ENCODE measurements at places on chromosomes 2 and 18.

- no peak for DNase-seq
Observed at GRCh38 chr2:694174-694573, 17.0 kb upstream of the TMEM18 start.

GRCh38 chr2:234771176-234771575, 180.6 kb upstream of the SH3BP4 start:
- DNase-seq: no peak

DNA sequence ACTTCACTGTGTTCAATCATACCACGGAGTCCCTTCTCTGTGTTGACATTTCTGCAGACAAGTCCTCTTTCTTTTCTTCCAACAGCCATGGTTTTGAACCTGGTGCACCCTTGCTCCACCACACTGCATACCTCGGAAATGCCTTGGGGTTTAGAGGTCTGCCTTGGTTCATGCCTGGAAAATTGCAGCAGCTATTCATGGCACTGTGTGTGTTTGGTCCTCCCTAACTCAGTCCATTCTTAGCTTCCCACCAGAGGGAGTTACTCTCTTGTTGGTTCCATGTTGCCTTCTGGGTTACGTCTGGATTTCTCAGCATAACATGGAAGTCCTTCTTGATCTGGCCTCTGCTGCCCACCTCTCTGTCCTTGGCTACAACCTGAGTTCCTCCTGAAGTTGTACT, 206.0 kb downstream of the FHOD3 start:
- DNase-seq: no peak

- DNase-seq: no peak
Observed at GRCh38 chr2:191428141-191428540, 182.9 kb downstream of the MYO1B start.

- no peak for DNase-seq
Observed at GRCh38 chr2:100581277-100581612, 18.5 kb downstream of the PDCL3 start.

DNA sequence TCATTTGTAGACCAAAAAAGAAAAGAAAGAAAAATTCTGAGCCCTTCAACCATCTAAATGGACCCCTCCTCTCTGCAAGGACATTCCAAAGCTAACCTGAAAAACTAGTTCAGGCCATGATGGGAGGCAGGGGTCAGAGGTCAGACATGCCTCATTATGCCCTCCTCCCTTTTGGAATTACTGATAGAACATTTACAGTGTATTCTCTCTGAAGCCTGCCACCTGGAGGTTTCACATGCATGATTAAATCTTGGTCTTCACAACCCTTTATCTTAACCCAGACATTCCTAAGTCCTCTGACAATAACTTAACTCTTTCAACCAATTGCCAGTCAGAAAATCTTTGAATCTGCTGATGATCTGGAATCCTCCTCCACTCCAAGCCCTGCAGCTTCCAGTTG, 86.0 kb downstream of the SPP2 start:
- no peak for DNase-seq

GRCh38 chr2:53941749-53942148, 29.0 kb downstream of the PSME4 start:
- DNase-seq: no peak
